Gastroesophageal sphincter (tissue), 4 donors: ENCODE measurements at places on chromosomes 13 and 19. TPM values are rescaled to one million over a fixed set of nuclear protein-coding genes. Genes with fewer than 3 reads are reported as not detected.

The FAM216B gene
- not detected for total RNA-seq

The SLITRK6 gene
- total RNA-seq: 17.0 TPM

The BRME1 gene
- total RNA-seq: 2.2 TPM

The CHAMP1 gene
- total RNA-seq: 15.3 TPM

The ADGRE3 gene
- total RNA-seq: not detected

The LHFPL6 gene
- 67.8 TPM for total RNA-seq

The B3GNT8 gene
- total RNA-seq: 6.1 TPM

The SYMPK gene
- total RNA-seq: 35.6 TPM

The KIR2DL3 gene
- total RNA-seq: not detected
